ENCODE measurements at places on chromosomes 13 and 19.
A peak's percentile ranks its signal among the peaks of the same experiment; 100 is the strongest.

DNA sequence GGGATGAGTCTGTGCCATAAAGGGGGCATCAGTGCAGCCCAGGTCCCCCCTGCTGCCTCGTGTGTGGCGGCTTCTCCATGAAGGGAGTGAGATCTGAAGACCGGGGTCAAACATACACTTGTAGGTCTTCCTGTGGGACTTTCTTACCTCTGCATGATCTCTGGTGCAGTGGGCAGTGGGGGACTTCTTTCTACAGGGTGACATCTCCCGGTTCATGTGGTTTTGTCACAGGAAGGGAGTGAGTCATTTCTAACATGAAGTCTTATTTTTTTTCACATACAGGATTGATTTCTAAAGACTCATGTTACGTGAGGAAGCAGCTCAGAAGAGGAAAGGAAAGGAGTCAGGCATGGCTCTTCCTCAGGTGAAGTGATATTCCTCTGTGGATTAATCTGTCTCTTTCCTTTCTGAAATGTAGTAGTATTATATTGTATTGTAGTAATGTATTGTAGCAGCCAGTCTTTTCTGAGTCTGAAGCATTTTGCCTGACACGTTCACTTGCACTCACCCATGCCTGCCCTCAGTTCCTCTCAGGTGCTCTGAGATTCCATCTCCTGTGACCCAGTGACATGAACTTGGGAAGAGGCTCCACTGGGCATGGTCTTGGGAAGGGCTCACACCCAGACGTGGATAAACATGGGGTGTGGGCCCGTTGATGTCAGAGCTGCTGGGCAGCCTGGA lies 15.7 kb downstream of the ZNF808 start:
- peak; percentile 0 for DNase-seq

GRCh38 chr19:806815-807421 lies 9.7 kb downstream of the PTBP1 start:
- DNase-seq = no peak

GRCh38 chr13:34591129-34591528 lies 350.9 kb upstream of the NBEA start:
- no peak for DNase-seq

GRCh38 chr13:47281991-47282390 lies 385.1 kb upstream of the HTR2A start:
- DNase-seq = no peak

DNA sequence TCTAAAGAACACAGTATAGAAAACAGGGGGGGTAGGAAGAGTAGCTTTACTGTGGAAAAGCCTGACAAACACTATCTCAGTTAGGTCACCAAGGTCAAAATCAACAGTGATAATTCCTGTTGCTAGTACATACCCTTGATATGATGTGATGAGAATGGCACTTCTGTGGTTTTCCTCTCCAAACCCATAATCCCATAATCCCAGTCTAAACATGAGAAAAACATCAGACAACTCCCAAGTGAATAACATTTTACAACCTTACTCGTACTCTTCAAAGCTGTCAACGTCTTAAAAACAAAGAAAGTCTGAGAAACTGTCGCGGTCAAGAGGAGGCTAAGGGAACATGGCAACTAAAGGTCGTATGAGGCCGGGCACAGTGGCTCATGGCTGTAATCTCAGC lies 137.6 kb downstream of the FOXO1 start:
- DNase-seq = no peak

DNA sequence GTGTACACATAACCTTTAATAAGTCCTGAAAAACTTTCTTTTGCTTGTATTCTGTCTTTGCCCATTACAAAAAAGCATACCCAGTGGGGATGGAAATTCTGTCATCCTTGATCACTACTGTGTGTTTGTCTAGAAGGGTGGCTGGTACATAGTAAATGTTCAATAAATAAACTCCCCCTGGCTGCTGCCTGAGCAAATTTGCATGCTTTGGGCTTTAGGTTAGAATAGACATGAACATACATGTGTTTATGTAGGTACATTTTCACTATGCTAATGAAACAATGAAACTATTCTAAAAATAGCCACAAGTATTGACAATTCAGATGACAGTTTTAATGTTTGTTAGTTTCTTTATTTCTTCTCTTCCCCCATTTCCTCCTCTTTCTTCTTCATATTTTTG lies 36.1 kb downstream of the TNFSF13B start:
- no peak for DNase-seq

DNA sequence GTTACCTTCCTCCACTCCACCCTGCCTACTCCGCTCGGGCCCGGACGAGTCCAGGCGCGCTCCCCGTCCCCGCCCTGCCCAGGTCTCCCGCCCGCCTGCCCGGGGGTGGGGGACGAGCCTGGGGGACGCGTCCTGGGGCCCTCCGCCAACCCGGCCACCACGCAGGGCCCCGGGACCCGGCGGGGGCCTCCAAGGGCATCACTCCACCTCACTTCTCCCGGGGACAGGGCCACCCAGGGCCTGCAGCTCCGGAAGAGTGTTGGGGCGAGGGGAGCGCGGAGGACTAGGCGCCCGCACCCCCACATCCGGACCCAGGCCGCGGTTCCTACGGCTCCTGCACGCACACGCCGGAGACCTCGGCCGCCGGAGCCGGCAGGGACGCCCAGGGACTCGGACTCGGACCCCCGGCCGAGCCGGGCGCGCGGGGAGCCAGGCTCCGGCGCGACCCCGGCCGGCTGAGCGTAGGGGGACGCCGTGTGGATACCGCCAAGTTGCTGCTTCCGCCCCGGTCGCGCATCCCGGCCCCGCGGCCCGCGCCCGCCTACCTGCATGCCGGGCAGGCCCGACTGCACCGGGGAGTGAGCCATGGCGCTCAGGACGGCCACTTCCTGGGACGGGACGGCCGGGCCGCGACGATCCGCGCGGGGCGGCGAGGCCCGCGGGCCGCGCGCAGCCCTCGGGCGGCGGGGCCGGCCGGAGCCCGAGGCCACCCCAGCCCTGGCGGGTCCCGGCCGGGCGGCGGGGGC lies 534 bp downstream of the STK24 start:
- DNase-seq = peak; percentile 7

- DNase-seq = no peak
Measured at GRCh38 chr19:19549804-19550464, 11.9 kb downstream of the CILP2 start.

- DNase-seq = peak; percentile 27
Measured at GRCh38 chr19:58021541-58022282, 12.1 kb upstream of the ZSCAN1 start.

GRCh38 chr19:40200341-40201099 lies 9.3 kb downstream of the MAP3K10 start:
- no peak for DNase-seq

- peak; percentile 21 for DNase-seq
Measured at GRCh38 chr13:20566468-20566897, 474 bp upstream of the IFT88 start.

- peak; percentile 75 for DNase-seq
Measured at GRCh38 chr19:3821857-3822364, 35.7 kb upstream of the MATK start.

DNA sequence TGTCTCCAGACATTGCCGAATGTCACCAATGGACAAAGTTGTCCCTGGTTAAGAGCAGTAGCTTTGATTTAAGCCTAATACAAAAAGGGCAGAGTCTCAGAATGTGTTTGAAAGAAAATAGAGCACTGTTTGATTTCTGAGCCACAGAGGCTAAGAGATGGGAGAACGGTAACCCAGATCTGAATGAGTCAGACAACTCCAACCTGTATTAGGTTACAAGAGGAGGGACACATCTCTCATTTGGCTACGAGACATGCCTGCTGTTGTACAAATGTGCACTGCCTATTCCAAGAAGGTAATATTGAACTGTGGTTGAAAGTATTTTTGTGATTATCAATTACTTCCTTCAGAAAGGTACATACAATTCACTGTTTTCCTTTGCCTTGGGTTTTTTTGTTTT lies 4.9 kb upstream of the HSPH1 start:
- DNase-seq = no peak

DNA sequence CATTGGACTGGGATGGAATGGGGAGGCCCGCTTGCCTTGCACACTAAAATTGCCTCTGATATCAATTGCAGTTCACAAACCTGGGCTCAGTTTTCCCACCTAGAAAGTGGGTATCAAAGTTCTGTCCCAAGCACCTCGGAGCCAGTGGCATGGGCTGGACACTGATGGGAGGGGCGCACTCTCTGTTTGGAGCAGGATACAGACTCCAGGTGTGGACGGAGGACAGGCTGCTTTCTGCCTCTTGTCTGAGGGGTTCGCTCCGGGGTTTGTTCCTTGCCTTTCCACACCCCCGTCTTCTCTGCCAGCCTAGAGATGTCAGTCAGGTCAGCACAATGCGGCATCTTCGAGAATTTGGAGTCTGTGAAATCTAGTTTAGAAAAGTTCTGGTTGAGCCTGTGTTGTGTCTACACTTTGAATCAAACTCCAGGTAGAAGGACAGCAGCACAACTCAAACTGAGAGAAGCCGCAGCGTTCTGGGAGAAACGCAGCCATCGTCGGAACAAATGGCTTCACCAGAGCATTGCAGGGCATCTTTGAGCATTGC lies 141.9 kb downstream of the TEX29 start:
- DNase-seq = no peak

DNA sequence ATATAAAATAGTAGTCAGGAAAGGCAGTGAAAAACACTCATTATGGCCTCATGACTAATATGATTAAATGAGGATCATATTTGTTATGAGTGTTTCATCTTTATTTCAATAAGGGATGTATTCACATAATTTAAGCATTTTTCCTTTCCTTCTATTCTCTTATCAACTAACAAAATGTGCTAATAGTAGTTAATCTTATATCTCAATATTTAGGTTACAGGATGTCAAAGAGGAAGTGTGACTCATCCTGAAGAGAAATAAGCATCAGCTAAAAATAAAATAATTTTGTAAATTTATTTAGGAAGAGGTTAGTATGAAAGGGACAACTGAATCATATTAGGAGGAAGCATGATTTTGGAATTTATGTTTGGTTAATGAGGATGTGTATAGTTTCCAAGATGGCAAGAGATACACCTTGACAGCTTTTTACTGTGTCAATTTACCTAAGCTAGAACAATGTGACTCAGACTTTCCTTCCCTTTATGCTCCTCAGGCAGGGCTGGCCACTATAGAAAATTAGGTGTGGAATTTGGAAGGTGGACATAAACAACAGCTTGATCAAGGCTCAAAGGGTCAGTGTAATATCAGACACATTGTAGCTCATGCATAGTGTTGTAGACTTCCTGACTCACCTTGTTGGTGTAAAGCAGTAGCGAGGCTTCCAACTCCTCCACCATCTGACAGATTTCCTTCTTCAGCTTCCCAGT lies 172.7 kb downstream of the SLITRK1 start:
- no peak for DNase-seq

GRCh38 chr13:110419381-110419791 lies 112.3 kb downstream of the COL4A2 start:
- no peak for DNase-seq

DNA sequence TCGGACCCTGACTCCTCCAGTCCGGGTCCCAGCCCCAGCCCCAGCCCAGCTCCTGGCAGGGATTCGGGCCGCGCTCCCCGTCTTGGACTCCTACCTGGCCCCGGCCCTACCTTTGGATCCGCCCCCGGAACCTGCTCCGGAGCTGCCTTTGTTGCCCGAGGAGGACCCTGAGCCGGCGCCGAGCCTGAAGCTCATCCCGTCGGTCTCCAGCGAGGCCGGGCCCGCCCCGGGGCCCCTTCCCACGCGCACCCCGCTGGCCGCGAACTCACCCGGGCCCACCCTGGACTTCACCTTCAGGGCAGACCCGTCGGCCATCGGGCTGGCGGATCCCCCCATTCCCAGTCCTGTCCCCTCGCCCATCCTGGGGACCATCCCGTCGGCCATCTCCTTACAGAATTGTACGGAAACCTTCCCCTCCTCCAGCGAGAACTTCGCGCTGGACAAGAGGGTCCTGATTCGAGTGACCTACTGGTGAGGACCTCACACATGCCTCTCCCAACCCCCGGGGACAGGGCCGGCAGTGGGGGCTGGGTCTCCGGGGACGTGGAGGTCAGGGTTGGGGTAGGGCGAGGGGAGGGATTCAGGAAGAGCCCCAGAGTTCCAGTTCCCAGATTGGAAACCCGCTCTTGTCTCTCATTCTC lies 732 bp downstream of the SELENOV start:
- no peak for DNase-seq

DNA sequence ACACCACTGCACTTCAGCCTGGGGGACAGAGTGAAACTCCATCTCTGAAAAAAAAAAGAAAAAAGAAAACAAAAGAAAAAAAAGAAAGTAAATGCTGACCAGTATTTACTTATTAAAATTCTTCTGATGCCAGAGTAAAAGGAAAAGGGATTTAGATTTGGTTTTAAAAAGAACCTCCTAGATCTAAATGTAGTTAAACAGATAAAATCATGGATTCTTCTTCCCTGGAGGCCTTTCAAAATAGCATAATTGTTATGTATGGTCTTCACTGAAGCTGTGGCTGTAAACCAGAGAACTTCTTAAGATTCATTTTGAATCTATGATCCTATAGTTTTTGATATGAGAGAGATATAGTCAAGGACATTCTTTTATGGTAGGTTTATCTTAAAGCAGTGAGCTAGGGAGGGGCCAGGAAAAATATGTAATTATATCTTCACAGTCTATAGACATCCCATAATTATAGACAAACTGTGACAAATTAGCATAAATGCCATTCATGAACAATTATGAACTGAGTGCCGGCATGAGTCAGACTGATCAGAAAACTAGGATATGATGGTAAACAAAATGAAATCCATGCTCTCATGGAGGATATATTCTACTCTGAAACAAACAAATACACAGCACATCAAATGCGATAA lies 14.9 kb upstream of the STK24 start:
- DNase-seq = no peak

DNA sequence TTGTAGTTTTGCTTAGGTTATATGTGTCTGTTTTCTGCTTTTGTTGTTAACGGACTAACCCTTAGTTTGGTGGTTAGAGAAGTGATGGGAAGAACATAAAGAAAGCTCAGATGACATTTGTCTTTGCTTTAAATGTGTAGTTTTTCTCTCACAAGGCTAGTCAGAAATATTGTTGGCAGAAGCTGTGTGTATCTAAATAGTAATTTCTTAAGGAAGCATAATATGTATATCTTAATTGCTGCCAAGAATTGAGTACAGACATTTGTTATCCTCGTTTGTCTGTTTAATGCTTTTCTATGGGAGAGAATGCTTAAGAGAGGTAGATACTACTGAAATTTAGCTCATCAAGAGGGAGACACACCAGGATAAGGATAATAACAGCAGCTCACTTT lies 2.7 kb downstream of the RGCC start:
- DNase-seq = no peak

DNA sequence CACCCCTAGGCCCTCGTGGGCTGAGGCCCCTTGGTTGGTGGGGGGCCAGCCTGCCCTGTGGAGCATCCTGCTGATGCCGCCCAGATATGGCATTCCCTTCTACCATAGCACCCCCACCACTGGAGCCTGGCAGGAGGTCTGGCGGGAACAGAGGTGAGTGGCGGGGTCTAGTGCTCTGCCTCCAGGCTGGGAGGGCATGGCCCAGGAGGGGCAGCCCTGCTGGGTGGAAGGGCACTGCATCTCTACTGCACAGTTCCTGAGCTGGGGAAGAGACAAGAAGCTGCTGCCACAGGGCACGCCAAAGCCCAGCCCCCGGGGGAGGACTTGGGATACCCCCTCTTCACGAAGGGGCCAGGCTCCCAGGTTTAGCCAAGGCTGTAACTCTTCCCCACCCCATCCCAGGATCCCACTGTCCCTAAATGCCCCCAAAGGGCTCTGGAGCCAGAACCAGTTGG lies 2.4 kb upstream of the KMT2B start:
- DNase-seq = no peak

GRCh38 chr13:95707442-95708390 lies 30.8 kb downstream of the DNAJC3 start:
- DNase-seq = no peak

GRCh38 chr19:49423985-49424303 lies 703 bp upstream of the PTH2 start:
- DNase-seq = no peak

All from effector CD8-positive, alpha-beta T cell (primary cell).